Testis (tissue), 5 donors: ENCODE measurements at places on chromosomes 1 and 21. TPM values are rescaled to one million over a fixed set of nuclear protein-coding genes. Genes with fewer than 3 reads are reported as not detected.

LCA5L gene
- 61.9 TPM for total RNA-seq

TACSTD2 gene
- 0.93 TPM for total RNA-seq

GALE gene
- total RNA-seq = 26.1 TPM

FAM229A gene
- total RNA-seq = 194 TPM

RGSL1 gene
- total RNA-seq = 12.6 TPM

SOX13 gene
- total RNA-seq = 33.4 TPM
